ENCODE measurements at places on chromosomes 16 and 17.

- DNase-seq = peak; percentile 37
Observed at GRCh38 chr16:21163576-21163975, 5.1 kb downstream of the LDAF1 start.

DNA sequence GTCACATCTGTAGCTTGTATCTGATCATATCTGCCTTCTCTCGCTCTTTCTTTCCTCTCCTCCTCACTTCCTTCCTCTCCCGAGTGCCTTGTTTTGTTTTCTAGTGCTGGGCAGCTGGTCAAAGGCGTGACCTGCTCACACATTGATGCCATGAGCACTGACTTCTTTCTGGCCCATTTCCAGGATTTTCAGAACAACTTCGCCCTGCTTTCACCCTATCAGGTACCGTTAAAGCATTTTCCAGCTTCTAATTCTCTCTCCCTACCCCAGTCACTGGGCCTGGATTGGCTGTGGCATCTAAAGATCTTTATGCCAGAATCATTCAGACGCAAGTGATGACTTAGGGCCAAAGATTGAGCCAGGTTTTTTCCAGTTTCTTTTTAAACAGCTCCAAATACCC is 55.5 kb downstream of the OTOA start:
- DNase-seq = peak; percentile 4

- DNase-seq = peak; percentile 83
Observed at GRCh38 chr16:14309906-14310305, 238.8 kb downstream of the MRTFB start.

DNA sequence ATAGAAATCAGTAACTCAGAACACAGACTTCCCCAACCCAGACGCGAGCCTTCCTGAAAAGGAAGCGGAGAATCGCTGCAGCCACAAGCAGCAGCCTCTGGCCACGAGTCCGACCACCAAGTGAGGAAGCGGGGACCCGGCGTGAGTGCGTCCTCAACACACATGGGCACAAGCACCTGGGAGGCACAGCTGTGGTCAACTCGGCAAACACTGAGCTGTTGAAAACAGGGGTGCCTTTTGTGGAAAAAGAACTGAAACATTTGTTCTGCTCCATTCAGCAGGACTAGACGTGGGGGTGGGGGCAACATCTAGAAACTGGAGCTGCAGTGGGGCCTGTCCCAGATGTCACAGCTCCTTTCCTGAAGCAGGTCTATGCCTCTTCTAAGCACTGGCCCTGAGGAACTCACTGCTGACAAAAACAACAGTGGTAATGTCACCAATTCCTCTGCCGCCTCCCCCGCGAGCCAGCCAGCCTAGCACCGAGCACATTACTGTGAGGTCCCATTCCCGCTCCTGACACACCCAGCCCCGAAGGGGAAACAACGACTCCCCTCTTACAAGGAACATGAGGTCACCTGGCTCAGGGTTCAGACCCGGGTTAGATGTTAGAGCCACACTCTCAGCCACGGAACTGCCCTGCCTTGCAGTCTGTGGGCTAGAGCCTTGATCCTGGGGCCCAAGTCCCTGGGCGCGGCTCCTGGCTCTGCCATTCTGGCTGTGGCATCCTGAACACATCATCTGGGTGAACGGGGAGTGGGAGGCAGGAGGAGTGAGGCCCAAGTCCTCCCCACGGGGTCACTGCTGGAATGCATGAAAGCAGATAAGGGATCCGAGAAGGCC is 29.0 kb downstream of the KDM8 start:
- DNase-seq = peak; percentile 40

GRCh38 chr17:19410875-19411620 is at the start of gene RNF112:
Gene RNF112, plus strand, starts transcription at chr17:19411232. Its CDS starts 177 bp downstream, at chr17:19411409.
- peak; percentile 71 for DNase-seq

GRCh38 chr17:28959471-28959871 is 8.2 kb upstream of the PHF12 start:
- DNase-seq = no peak

- DNase-seq = no peak
Observed at GRCh38 chr17:5000237-5000639, 2.5 kb downstream of the KIF1C start.

DNA sequence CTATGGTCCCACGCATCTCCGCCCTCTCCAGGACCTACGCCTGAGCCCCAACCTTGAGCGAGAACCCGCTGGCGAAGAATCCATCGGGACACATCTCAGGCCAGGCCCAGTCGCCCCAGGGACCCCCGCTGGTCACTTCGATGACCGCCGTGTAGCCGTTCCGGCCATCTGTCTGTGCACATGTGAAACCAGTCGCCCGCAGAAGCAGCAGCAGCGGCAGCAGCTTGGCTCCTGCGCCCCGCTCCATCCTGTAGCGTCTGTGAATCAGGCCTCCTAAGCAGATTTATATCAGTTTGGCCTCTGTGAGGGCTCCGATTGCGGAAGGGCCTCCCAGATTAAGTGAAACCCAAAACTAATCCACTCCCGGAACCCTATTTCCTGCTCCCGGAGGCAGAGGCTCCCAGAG is at the start of gene VMO1:
TSS of gene VMO1 (minus strand) at position 259 of the 406 bp plus-strand sequence. CDS start at position 247, 12 bp downstream.
- peak; percentile 35 for DNase-seq

GRCh38 chr17:82061047-82061925 is 4.3 kb downstream of the DUS1L start:
- no peak for DNase-seq

DNA sequence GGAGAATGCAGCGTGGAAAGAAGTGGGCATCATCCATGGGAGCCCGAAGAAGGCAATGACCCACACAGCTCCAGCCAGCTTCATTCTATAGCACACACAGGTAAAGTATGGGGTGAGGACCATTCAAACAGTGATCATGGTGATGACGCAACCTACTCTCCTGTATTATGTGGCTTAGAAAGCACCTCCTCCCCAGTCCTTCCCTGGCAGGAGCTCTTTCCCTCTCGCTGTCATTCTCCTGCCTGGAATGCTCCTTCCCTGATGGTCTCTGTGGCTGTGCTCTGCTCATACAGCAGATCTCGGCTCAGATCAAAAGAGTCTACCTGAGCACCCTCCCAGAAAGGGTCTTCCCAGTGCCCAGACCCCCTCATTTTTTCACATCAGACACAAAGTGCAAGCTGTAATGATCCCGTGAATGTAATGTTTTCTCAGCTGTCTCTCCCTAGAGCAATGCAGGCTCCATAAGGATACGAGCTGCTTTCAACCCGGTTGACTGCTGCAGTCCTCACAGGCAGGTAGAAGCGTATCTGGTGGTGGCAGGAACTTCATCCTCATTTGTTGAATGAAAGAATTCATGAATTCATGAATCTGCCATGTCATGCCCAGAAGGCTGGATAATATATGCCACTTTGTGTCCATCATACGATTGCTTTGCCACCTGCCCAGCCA is 248.8 kb downstream of the HS3ST3A1 start:
- DNase-seq = no peak

- DNase-seq = no peak
Observed at GRCh38 chr16:13951611-13952010, 31.7 kb downstream of the ERCC4 start.

DNA sequence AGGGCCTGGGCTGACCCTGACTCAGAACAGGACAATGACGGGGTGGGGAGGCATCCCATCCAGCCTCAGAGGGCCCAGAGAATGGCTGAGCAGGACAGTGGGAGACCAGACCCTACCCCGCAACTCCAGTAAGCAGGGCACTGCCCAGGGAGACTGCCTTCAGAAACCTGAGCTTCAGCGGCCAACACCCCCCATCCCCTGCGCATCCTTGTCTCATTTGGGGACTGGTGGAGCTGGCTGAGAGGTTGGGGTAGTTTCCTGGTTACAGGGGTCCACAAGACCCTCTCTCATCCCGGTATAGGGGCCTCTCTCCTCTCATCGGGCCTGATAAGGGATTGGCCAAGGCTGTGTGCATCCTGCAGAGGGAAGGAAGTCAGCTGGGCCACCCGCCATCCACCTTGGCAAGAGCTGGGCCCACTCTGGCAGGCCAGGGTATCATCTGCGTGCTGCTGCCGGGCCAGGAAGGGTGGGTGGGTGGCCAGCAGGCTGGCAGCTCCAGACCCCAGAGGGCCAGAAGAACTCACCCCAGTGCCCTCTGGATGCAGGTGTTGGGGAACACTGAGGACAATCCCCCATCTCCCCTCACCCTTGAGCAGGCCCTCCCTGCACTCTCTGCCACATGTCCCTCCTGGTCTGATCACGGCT is 229.1 kb downstream of the KATNIP start:
- no peak for DNase-seq

DNA sequence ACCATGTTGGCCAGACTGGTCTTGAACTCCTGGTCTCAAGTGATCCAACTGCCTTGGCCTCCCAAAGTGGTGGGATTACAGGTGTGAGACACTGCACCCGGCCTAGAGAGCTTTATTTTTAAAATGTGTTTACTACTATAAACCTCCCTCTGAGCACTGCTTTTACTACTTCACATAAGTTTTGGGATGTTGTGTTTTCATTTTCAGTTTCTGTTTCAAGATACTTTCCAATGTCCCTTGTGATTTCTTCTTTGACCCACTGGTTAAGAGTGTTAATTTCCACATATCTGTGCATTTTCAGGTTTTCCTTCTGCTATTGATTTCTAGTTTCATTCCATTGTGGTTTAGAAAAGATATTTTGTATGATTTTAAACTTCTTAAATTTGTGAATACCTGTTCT is 74.4 kb downstream of the NETO2 start:
- no peak for DNase-seq

DNA sequence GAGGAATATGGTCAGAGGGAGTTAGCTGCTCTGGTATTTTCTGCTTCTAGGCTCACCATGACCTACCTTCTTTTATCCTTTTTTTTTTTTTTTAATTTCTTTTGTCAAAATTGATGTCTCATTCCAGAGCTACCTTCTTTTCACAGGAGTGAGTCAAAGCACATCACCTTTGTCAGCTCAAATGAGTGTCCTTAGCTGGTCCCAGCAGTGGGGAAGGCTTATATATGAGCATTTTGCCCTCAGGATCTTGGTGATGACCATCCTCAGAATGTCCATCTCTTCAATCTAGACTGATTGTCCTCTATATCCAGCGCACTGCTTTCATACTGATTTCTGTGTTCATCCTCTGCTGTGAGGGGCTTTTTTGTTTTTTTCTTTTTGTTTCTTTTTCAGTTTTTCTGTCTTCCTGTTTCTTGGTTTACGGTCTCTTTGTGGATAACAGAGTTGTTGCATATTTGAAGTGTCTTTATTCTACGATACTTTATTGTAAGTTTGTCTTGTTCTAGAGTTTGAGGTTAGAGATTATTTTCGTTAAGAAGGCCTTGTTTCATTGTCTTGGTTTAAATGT is 24.9 kb downstream of the CBFB start:
- DNase-seq = no peak

- peak; percentile 33 for DNase-seq
Observed at GRCh38 chr16:23155445-23156049, 6.3 kb upstream of the USP31 start.

DNA sequence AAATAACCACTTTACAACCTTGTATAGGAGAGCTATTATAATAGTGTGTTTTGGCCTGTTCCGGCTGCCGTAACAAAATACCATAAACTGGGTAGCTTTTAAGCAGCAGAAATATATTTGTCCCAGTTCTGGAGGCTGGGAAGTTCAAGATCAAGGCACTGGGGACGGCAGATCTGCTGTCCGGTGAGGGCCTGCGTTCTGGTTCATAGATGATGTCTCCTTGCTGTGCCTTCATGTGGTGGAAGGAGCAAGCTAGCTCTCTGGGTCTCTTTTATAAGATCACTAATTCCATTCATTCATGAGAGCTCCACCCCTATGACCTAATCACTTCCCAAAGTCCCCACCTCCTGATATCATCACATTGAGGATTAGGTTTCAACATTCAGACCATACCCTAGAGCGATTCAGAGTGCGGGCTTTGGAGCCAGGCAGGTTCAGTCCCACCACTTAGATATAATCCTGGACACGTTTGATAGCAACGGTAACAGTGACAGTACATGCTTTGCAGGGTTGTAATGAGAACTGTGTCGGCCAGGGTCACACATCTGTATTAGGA is 76.2 kb upstream of the ZFHX3 start:
- peak; percentile 27 for DNase-seq

- no peak for DNase-seq
Observed at GRCh38 chr16:54242199-54242598, 44.4 kb downstream of the IRX3 start.

GRCh38 chr17:7396147-7396546 is 1.8 kb upstream of the PLSCR3 start:
- no peak for DNase-seq

- no peak for DNase-seq
Observed at GRCh38 chr17:47670064-47670463, 20.3 kb downstream of the KPNB1 start.
